ENCODE measurements at places on chromosomes 12 and 14.

- no peak for DNase-seq
Measured at GRCh38 chr14:99125113-99125512, 146.9 kb downstream of the BCL11B start.

DNA sequence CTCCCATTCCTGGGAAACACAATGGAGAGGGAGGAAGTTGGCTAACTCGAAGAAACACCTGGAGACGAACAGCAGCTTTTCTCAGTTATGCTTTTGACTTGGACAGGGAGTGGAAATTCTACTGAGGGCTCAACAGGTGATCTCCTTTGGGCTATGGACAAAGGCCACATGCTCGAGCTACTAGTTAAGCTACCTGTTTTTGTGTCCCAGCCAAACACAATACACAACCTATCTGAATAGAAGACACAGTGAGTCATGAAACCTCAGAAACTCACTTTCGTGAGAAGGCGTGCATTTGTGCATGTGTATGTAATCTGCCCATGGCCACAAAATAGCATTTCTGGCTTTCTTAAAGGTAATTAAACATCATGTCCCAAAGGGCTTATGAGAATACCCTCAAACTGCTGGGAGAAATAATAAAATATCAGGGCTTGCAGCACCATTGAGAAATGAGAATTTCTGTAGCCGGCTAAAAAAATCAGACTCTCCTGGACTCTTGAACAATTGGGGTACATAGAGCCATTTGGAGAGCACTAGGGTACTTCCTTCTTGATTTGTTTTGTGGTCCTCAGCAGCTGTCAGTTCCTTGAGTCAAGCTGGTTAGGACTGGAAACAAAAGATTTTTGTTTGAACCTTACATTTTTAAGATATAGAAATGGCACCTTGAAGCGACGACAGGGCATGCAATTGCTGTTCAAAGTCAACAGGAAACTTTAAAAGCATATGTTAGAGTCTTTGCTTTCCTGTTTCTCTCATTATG lies 85.5 kb upstream of the PTHLH start:
- no peak for DNase-seq

DNA sequence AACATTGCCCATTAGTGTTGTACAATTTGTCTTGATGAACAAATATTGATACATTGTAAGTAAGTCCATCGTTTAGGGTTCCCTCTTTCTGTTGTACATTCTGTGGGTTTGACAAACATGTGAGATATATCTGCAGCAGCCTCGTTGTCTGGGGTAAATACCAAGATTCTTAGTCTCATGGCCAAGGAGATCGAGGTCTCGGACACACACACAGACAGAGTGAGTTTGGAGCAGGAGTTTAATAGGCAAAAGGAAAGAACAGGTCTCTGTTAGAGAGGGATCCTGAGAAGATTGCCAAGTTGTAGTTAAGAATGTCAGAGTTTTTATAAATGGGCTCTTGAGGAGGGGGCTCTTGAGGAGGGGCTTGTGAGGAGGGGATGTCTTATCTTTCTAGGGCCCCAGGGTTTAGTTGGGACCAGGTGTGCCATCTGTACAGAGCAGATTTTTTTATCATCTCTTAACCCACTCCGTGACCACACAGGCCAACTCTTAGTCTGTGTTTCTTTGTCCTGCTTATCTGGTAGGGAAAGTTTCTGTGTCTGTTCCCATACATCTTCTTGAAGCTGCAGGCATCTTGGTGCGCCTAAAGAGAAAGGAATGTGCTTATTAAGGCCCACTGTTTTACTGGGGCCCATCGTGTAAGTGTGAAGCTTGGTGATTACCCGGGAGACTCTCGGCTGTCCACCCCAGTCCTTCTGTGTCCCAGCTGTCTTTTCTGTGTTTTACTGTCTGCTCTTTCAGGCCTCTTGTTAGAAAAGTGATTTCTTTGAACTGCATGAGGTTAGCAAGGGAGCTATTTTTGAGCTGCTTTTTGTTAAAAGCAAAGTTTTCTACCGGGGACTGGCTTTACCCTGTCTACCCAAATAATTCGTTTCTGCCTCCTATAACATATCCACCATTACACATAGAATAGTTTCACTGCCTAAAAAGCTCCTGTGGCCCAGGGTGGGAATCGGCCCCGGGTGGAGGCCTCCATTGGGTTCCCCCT lies 22.4 kb upstream of the CLEC2D start:
- DNase-seq, result no peak

DNA sequence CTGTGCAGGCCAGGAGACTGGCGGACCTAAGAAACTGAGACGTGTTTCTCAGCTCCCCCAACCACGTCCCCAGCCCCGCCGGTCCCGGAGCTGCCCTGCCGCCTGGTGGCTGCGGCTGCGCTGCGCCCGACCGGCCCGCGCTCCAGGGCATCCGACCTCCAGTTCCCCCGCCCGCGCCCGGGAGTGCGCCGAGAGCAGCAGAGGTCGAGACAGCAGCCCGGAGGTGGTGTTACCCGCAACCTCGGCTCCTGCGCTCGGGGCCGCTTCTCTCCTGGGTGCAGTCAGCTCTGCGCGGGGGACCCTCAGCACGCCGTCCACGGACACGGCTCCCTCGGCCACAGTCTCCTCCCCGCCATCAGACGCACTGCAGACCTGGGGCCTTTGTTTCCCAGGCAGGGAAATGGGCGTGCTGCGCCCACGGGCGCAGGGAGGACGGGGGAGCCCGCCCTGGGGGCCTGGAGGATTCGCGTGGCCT lies 21.6 kb upstream of the GPR132 start:
- peak; percentile 91 for DNase-seq

DNA sequence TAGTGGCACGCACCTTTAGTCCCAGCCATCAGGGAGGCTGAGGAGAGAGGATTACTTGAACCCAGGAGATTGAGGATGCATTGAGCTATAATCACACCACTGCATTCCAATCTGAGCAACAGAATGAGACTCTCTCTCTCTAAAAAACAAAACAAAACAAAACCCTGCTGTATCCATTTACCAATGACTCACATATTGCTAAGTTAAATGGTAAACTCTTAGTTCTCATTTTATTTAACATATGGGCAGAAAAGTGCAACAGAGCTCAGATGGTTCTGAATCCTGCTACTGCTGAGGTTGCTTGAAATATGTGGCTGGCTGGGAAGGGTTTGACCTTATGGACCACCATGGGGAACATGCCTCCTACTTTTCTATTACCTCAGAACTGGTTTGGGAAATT lies 33.7 kb upstream of the CCNT1 start:
- no peak for DNase-seq

DNA sequence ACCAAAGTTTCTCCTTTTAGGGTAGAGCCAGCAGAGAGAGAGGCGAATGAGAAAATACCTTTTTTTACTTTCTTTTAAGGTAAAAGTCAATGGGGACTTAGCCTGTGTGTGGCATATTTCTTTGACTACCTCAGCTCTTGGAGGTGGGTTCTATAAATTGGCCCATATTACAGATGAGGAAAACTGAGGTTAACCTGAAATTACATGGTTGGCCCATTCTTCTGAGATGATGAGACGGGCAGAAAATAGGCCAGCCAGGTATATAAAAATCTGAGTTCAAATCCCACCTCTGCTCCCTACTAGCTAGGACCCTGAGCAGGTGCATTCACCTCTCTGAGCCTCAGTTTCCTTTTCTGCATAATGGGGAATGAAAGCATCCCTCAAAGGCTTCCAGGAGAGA lies 22.4 kb downstream of the LHX5 start:
- no peak for DNase-seq

DNA sequence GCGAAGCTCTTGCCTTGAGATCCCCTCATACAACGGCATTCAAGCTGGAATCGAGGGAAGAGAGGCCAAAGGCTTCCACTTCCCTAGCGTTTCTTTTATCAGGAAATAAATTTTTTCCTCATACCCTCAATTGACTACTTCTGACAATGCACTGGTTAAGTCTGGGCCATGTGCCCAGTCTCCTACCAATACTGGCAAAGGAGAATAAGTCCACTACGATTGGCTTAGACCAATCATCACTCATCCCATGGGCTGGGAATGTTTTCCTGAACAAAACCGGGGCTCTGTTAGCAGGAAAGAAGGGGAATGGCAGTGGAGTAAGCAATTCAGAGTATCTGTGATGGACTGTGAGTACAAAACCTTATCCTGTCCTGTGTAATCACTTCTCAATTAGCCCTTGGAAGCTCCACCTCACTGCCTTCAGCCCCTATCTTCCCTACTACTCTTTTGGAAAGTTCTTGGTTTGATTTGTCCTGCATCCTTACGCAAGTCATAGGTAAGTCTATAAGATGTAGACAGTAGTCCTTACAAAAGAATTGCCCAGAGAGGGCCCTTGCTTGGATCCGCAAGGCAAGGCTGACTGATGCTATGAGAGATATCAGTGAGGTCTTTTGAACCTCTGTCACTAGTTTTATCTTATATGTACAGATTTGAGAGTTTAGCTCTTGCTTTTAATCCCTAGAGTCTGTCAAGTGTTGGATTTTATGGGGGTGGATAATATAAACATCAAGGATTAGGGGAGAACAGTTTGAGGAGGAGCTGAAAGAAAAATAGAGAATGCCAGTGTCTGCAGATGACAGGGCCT lies 36.3 kb upstream of the CDK17 start:
- no peak for DNase-seq

GRCh38 chr14:31241450-31242114 lies 34.0 kb upstream of the HECTD1 start:
- no peak for DNase-seq

DNA sequence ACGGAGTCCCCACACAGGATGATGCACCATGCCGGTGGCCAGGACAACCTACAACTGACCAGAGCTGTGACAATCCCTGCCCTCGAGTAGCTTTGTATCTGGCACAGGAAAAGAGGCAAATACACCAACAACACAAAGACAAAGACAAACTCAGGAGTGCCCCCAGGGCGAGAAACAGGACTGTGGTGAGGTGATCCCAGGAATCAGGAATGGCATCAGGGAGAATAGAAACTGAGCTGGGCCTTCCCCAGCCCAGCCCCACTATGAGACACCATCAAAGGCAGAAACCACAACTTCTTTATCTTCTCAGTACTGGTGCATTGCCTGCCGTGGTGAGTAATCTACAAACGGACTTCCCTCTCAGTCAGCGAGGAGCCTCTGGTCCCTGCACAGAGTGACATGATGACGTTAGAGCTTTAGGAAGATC lies 157.7 kb downstream of the TTC7B start:
- DNase-seq, result no peak

DNA sequence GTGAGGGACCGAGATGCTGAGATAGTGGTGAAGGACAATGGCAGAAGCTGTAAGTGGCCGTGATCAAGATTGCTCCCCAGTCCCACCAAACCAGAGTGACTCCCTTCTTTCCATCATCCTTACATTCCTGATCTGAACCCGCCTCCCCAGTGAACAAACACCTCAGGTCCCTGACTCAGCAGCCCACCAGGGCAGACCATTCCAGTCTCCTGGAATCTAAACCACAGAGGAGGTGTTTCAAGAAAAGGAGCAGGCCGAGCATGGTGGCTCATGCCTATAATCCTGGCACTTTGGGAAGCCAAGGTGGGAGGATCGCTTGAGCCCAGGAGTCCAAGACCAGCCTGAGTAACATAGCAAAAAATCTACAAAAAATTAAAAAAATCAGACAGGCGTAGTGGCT lies 6.6 kb downstream of the ERBB3 start:
- DNase-seq, result no peak

DNA sequence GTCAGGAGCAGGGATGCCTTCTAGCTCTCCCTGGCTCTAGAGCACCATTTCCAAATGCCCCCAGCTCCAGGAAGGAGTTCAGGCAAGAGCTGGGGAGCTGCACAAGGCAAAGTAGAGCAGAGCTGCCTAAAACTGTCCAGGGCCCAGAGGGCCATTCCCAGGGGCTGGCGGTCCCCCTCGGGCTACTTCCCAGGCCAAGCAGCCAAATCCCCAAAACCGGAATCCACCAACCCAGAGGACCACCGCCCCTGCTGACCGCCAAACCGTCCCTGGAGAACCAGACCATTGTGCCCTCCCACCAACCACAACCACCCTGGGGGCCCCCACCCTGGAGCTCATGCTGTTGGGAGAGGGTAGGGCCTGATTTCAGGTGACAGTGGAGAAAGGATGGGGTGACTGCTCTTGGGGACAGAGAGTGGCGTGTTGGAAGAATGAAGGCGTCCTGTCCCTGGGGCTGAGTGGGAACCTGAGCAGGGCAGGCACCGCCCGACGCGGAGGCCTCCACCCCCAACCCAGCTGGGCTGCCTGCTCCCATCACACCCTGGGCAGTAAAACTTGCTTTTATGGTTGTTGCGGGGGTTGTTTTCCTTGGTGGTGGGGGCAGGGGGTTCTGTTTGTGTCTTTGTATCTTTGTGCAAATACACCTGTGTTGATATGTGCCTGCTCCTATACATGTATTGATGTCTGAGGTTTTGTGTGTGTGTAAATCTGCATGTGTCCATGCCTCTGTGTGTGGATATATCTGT lies 24.0 kb upstream of the KRT78 start:
- no peak for DNase-seq

GRCh38 chr12:4894019-4894418 lies 15.7 kb upstream of the KCNA1 start:
- no peak for DNase-seq

- no peak for DNase-seq
Measured at GRCh38 chr12:14810953-14811483, 3.0 kb downstream of the SMCO3 start.

DNA sequence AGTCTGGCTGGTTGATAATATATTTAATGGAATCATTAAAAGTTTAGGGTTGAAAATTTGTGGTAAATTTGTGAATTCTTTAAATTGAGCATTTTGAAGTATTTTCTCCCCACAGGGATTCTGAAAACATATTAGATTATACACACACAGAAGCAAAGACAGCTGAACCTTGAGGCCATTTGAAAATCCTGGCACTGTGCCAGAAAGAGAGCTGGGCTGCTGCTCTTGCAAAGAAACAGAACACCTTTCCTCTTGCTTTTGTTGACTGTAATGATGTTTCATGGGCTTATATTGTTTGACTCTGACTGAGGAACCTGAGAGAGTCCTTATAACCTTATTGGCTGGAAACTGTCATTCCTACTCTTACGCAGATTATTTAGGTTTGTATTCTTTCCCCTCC lies 4.8 kb downstream of the RNF34 start:
- DNase-seq, result no peak

DNA sequence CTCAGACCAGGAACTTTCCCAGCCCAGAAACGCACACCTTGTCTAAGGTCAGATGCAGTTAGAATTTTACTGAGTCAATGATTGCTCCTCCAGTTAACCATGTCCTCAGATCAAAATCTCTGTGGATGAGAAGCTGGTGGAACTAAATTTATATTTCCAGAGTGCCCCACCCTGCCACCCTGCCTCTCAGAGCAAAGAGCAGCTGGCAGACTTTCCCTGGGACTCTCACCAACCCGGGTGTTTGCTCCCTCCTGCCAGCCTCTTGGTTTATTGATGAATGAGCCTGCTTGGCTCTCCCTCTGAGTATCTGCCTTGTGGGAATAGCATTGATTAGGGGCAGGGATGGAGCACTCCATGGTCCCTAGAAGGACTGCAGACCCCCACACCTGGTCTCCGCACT lies 5.9 kb upstream of the KRT1 start:
- no peak for DNase-seq

DNA sequence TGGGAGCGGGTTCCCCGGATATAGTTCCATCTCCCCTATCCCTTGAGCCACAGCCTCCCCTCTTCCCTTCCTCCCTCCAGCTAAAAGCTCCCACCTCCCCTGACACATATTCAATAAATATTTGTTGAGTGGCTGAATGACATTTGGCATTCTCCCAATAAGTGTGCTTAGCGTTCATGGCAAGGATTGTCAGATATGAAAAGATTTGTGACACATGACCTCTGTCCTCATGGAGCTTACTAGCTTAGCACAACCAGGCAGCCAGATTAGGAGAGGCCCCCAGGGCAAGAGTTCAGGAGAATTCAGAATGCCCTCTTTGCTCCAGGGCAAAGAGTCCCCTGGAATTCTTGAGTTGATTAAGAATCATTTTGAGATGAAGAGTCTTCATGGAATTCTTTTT lies 22.5 kb upstream of the SLC6A12 start:
- DNase-seq, result no peak

Data from activated CD4-positive, alpha-beta memory T cell treated with anti-CD3 and anti-CD28 coated beads, Interleukin-2, amount 10 ng/mL, durations not matched to agents 7 days and 5 days (primary cell).